HEK293T (cell line): ENCODE measurements at places on chromosomes 2 and 18.

GRCh38 chr2:118348380-118349034 is 260.2 kb downstream of the INSIG2 start:
- DNase-seq, result no peak

DNA sequence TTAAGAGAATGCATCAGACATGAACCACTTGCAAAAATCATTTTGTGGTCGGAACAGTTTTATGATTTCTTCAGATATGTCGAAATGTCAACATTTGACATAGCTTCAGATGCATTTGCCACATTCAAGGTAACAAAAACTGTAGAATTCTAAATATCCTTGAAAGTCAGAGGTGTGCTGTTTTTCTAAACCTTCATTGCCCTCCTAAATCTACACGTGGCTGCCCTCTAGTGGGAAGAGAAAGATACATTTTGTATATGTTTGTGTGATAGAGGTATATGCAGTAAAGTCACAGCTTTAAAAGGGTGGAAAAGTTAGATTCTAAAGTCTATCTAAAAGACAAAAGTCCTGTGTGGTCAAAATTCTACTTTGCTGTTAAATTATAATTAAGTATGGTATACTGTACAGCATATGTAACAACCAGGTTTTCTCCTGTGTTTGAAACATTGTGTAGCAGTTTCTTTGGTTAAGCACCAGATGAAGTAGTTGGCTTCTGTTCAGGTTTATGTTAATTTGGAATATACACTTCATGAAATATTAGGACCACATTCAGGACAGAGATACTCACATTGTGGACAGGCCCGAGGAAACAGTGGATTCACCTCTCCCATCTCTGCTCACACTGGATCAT is 65.9 kb upstream of the ITM2C start:
- peak; percentile 43 for DNase-seq

GRCh38 chr2:67548317-67549201 is 151.4 kb downstream of the ETAA1 start:
- DNase-seq, result no peak

- no peak for DNase-seq
These were observed 24.1 kb downstream of the RBM43 start for GRCh38 chr2:151237422-151238025.

DNA sequence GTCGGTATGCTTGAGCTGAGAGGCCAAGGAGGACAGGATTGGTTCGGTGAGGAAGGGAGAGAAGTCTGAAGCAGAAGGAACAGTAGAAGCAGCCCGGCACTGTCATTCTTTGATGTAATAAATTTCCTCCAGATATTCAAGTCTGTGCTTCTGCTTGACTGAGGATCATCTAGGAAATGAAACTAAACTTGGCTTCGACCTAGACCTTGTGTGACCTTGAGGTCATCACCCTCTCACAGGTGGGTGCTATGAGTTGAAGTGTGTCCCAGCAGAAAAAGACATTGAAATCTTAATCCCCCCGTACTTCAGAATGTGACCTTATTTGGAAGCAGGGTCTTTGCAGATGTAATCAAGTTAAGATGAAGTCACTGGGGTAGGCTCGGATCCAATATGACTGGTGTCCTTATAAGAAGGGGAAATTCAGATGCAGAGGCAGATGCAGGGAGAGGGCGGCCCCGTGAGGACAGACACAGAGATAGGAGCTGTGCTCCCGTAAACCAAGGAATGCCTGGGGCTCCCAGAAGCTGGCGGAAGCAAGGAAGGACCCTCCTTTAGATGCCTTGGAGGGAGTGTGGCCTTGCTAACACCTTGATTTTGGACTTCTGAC is 49.0 kb downstream of the PRKCE start:
- DNase-seq, result no peak

- no peak for DNase-seq
These were observed 133.8 kb downstream of the MAIP1 start for GRCh38 chr2:200089040-200089755.

- DNase-seq, result no peak
These were observed 50.5 kb downstream of the RAB27B start for GRCh38 chr18:54878659-54879358.

DNA sequence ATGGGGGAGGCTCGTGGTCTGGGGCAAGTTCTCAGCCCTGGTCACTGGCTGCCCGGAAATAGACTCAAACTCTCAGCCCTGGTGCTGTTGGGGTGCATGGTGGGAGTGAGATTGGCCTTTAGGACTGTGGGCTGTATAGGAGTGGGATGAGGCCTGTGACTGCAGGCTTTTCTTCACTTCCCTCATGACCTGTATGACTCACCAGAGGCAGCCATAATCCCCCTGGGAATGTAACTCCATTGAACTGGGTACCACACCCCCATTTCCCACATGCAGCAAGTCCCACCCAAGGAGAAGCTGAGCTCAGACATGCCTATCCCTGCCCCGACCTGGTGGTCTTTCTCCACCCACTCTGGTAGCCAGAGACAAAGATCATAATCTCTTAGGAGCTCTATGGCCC is 177.7 kb upstream of the OSR1 start:
- no peak for DNase-seq

GRCh38 chr2:18721038-18721922 is 131.9 kb upstream of the NT5C1B start:
- no peak for DNase-seq

GRCh38 chr2:239381709-239382134 is 19.1 kb downstream of the HDAC4 start:
- DNase-seq, result no peak

DNA sequence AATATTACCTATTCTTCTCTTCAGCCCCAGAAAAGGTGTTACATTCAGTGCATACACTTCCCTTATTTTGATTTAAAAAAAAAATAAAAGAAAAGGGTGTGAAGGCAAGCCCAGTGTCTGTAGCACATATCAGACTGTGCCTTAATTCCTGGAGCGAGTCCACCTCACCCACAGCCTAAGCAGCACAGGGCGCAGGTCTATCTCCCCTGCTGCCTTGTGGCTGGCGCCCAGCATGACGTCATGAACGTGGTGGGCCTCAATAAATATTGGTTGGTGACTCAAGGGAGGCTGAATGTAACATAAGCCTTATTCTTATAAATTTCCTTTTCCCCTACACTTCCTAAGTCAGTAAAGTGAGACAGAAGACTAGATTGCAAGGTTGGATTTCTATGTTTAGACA is 26.4 kb downstream of the ST3GAL5 start:
- DNase-seq, result no peak

- no peak for DNase-seq
These were observed 33.1 kb downstream of the EN1 start for GRCh38 chr2:118814368-118814767.

DNA sequence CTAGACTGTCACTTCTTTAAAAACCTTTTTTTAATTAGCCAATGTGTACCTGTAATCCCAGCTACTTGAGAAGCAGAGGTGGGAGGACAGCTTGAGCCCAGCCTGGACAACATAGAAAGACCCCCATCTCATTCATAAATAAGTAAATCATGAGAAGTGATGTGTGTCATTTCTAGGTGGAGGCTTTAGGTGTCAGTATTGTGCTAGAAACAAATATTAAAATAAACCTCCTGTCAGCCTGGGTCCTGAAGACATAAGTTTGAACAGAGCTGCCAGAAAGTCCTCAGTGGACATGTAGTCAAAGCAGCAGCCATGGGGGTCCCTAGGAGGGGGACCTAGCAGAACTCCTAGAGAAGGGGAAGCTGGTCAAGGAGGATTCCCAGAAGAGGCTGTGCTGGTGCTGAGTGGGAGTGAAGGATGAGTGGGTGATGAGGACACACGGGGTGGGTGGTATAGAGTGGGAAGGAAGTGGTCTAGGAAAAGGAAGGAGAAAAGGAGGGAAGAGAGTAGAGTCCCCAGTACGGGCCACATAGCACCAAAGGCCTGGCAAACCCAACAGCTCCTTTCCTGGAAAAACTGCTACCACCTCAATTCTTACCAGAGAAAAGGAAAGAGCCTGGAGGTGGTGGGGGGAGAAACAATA is 316.6 kb upstream of the NCKAP5 start:
- no peak for DNase-seq
